ENCODE measurements at places on chromosomes 2 and 18. TPM values are rescaled to one million over a fixed set of nuclear protein-coding genes. Genes with fewer than 3 reads are reported as not detected.

Gene ANKRD30B
- not detected for total RNA-seq

Gene HOXD4
- total RNA-seq: 10.1 TPM

DNA sequence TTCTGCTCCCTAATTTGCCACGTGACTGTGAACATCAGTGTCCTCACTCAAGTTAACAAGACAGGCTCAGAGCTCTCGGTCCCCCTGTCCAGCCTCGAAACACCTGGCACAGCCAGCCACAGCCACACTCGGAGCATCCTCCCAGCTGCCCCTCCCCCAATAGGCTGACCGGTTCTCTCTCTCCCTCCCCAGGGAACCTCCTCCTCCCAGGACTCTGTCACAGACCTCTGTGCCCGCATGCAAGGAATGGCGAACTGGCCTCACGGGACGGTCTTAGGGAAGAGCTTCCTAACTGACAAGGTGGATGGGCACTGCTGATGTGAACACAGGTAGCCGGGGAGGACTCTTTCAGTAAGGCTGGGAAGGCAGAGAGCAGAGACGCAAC is 18.8 kb downstream of the CYP26B1 start:
- H3K27me3 ChIP-seq: no peaks in the 10 kb centered on the region
- DNase-seq: no peak
- H3K27ac ChIP-seq: no peak overlapping the region
- no peak overlapping the region for H3K4me3 ChIP-seq

- no peak overlapping the region for H3K4me3 ChIP-seq
- no peak overlapping the region for H3K27ac ChIP-seq
- no peaks in the 10 kb centered on the region for H3K4me1 ChIP-seq
- no peaks in the 10 kb centered on the region for H3K36me3 ChIP-seq
- no peaks in the 10 kb centered on the region for H3K27me3 ChIP-seq
These were observed 47.5 kb downstream of the GALNT3 start for GRCh38 chr2:165746501-165746900.

- no peak overlapping the region for H3K27ac ChIP-seq
- no peaks in the 10 kb centered on the region for H3K4me1 ChIP-seq
- H3K4me3 ChIP-seq: no peak overlapping the region
- H3K36me3 ChIP-seq: no peaks in the 10 kb centered on the region
These were observed 584.5 kb upstream of the LRRTM1 start for GRCh38 chr2:80889009-80889408.

GRCh38 chr2:179555691-179556283 is 291.2 kb upstream of the SESTD1 start:
- no peak overlapping the region for H3K27ac ChIP-seq
- H3K27me3 ChIP-seq: no peaks in the 10 kb centered on the region
- H3K4me1 ChIP-seq: no peaks in the 10 kb centered on the region
- H3K36me3 ChIP-seq: no peaks in the 10 kb centered on the region
- H3K4me3 ChIP-seq: no peak overlapping the region

All from transverse colon (tissue), 4 donors.